Stromal cell of bone marrow (primary cell): ENCODE measurements at places on chromosomes 11 and 22.

DNA sequence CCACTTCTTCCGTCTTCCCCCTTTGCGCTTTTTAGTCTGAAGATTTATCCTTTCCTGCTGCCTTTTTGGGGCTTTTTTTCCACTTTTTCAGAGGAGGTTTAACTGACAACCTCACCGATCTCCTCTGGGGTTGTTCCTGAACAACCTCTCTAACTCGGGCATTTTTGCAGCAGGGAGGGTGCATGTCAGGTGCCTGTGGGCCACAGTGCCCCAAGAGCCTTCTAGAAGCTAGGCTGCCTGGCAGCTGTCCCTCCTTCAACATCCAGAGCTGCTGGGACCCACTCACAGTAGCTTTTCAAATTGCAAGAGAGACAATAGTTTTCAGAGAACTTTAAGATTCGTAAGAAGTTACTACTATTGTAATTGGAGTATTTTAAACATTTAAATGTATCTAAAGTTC lies 1112.4 kb upstream of the CNTN5 start:
- DNase-seq: no peak

DNA sequence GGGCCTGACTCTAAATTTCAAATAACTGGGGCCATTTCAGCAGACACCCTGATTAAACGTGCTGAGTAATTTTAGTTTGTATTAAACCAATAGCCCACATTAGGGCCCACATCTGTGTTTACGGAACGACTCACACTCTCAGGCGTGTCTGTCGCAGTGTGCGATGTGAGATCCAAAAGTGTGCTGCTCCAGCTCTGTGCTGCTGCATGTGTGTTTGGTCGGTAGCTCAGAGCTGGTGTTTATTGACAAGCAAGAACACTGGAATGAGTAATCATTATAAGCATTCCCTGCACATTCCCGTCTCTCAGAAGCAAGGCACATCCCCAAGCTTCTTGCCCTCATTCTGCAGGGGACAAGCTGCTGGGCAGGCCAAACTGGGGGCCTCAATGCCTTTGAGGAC lies 7.8 kb downstream of the OPCML start:
- no peak for DNase-seq

DNA sequence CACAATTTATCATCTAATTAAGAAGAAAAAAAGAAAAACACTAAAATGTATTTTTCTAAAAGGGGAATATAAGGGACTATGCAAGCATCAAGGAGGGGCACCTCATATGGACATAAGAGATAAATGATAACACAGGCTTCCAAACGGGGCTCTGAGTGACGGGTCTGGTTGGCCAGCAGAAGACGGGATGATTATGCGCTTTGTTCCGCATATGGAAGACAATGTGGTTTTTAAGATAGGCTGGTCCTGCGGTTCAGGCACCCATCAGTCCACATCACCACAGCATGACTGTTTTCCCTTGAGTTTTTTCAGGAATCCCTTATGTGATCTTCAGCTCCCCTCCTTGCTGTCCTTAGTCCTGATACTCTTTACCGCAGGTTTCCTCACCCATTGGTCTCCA lies 404.6 kb downstream of the OPCML start:
- DNase-seq: no peak

DNA sequence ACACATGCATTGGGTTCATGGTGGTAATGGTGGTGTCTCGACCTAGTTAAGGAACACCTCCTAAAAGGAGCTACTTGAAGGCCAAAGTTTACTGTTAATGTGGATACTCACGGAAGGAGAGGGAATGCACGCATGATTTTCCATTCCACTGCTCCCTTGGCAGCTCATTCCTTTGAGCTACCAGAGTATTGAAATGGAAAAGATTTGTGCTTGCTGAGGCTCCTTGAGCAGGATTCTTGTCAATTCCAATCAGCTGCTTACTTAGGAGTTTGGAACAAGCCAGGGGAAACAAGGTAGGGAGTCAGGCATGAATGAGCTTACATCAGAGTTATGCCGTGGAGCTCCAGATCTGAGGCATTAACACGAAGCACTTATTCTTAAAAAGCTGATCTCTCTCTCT lies 108.8 kb downstream of the GRIA4 start:
- no peak for DNase-seq

DNA sequence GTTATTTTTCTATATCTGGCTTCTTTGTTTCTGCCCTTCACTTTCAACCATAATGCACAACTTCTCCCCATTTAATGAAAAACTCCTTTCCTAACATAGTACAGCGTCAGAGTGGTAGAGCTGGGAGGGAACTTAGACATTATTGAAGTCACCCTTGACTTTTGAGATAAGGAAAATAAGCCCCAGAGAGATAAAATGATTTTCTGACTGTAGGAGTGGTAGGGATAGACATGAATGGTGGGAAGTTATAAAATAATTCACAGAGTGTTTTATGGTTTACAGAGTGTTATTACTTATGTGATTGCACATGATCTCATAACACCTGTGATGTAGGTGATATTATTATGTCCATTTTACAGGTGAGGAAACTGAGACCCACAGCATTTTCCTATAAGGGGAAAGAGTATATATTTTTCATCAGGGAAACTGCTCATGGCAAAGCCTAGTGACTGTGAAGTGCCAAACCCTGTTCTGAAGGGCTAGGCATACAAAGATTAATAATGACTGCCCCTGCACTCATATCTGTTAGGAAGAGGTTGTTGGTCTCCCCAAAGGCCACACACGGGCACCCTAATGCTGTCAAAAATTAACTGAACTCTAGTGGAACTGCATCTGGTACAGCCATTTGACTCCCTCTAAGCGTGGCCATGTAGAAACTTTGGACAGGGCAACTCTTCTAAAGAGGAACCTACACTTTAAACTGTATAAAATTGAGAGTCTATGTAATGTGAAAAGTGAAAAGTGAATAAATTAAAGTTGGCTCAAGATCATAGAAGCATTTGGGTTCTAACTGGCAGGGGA lies 61.1 kb upstream of the PICALM start:
- no peak for DNase-seq

DNA sequence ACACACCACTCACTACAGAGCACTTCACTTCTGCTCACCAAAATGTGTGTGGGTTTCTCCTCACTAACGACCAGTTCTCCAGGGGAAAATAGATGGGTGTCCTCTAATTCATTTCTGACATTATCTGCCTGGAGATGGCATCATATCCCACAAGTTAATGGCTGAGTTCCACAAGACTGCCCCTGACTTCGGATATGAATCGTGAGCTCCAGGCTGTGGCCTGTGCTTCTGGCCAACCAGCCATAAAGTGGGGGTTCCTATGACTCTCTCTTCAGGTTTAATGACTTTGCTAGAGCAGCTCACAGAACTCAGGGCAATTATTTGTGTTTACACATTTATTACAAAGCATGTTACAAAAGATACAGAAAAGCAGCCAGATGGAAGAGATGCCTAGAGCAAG lies 113.0 kb upstream of the SYT13 start:
- DNase-seq: no peak

DNA sequence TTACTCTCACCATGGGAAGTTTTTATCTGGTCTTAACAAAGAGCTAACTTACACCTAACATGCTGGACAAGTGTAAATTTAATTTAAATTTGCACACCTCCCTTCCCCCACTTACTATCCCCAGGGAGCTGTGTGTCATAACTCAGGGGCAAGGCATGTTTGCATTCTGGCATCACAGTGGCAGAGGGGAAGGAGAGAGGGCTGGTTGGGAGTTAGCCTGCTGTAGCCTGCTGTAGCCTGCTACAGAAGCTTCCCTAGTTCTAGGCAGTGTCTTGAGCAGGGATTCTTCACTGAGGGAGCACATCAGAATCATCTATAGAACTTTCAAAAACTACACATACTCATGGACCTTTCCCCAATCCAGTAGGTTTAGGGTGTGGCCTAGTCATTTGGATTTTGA lies 49.3 kb upstream of the PAX6 start:
- no peak for DNase-seq

- DNase-seq: no peak
Observed at GRCh38 chr11:37115963-37116362, 517.9 kb upstream of the RAG2 start.

DNA sequence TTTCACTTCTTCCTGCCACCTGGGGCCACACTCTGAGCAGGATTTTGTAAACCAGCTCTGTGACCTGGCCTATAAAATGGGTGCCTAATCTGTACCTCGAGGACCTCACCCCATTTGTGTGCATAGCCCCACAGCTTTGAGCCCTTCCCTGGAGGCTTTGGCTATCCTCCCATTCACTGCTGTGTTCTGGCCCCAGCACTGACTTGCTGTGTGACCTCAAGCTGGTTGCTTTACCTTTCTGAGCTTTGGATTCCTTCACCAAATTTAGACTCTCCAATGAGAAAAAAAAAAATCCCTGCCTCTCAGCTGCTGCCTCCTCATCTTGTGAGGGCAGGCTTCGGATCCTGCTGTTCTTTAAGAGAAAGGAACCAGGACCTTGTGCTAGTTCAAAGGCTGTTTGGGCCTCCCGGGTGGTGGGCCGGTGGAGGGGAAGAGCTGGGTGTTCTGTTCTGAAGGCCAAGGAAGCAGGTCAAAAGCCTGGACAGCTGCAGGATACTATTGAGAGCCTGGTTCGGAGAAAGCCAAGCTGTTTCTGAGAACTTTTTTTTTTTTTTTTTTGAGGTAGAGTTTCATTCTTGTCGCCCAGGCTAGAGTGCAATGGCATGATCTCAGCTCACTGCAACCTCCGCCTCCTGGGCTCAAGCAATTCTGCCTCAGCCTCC lies 1.1 kb upstream of the PYGM start:
- DNase-seq: no peak

DNA sequence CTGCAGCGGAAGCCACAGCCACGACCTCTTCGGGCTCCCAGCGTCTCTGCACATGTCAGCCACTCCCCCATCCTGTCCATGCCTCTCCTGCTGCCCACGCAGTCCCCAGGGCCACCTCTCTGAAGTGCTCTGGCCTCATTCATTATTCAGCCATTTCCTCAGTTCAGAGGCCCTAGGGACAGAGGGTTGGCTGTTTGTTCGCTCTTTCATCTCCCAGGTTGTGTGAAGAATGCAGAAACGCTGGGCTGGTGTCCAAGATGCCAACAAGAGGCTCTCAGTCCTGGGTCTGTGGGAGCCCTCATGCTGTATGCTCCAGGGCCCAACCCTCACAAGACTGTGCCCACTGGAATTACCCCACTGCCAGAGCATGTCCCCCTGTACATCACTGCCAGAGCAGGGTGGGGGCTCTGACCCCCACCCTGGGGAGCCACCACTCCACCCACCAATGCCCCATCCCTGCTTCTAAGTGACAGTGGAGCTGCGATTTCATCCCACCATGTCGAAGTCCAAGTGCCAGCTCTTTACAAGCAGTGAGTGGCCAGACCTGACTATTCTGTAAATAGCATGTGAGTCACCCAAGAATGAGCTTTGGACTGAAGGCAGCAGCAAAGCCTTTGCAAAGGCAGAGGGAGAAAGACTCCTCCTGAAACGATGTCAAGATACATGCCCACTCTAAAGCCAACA lies 209.6 kb downstream of the BUD13 start:
- no peak for DNase-seq

GRCh38 chr11:122165607-122166371 lies 49.8 kb upstream of the BLID start:
- no peak for DNase-seq

DNA sequence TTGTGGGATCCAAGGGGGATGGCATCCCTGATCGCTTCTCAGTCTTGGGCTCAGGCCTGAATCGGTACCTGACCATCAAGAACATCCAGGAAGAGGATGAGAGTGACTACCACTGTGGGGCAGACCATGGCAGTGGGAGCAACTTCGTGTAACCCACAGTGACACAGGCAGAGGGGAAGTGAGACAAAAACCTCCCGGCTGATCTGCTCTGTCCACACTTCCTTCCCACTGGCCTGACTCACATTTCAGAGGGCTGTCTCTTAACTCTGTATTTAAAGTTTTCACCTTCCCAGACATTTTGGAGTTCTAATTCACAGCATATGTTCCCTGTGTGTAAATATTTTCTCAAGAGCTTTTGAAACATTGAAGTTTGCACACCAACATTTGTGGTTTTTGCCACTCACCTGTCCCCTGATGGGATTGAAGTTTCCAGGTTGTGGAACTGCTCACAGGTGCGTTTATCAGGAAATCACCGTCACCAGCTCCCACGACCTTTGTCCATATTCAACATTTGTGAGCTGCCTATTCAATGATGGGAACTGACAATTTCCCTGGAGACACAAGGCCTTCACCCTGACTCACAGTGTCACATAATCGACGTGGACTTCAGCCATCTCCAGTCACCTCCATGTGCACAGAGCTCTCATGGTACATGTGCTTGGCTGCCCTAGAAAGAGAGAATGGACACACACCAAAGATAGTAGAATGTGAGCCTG lies 99.2 kb downstream of the VPREB1 start:
- no peak for DNase-seq

- no peak for DNase-seq
Observed at GRCh38 chr22:25134028-25134427, 65.6 kb upstream of the CRYBB3 start.

DNA sequence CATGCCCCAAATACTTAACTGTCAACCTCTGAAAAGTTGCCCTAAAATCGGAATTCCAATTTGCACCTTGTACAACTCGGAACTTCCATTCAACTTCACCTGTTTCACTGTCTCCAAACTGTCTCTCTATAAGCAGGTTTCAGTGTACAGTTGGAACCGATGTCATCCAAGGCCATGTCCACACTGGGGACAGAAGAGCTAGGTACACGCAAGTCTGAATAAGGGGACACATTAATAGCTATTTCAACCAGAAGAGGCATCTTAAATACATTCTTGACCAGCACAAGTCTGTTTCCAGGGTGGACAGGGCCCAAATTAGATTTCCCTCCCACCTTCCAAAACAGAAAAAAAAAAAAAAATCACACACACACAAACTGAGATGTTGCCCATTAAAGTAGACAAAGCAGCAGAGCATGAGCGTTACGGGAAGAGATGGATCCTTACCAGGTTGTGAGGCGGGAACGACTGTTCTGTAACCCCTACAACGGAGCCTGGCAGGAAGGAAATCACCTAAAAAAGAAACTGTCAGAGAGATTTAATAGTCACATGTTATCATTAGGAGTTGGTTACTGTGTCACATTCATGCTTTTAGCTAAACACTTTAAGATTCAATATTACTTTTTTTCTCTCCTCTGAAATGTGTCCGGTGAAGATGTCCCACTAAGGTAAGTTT lies 1.7 kb downstream of the CREBZF start:
- DNase-seq: no peak

DNA sequence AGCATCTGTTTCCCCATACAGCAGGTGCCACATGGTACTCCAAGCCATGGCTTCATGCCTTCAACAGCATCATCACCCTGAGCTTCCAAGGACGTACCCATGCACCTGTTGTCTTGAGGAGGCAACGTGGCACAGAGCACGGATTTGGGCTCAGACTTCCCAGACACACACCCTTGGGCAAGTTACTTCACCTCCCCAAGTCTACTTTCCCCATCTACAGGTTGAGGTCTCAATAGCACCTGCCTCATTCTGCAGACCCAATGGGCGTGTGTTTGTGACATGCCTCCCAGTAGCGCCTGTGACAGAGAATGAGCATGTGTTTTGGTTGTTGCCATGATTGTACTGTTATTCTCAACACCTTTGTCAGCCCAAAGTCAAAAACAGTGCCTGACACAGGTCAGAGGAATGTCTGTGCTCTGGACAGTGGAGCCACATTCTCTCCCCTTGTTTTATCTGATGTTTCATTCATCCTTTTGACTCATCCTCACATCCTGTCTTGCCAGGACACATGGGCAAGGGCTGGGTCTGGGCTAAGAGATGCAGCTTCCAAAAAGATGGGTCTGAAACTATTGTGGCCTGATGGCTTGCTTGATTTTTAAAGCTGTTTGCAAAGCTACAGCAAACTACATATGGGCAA lies 53.4 kb upstream of the CCND1 start:
- peak; percentile 16 for DNase-seq

GRCh38 chr22:25131198-25131887 lies 68.3 kb upstream of the CRYBB3 start:
- DNase-seq: no peak
